ENCODE measurements at places on chromosomes 5 and 9.

- no peak for DNase-seq
Observed at GRCh38 chr5:157236423-157236822, 29.5 kb upstream of the CYFIP2 start.

DNA sequence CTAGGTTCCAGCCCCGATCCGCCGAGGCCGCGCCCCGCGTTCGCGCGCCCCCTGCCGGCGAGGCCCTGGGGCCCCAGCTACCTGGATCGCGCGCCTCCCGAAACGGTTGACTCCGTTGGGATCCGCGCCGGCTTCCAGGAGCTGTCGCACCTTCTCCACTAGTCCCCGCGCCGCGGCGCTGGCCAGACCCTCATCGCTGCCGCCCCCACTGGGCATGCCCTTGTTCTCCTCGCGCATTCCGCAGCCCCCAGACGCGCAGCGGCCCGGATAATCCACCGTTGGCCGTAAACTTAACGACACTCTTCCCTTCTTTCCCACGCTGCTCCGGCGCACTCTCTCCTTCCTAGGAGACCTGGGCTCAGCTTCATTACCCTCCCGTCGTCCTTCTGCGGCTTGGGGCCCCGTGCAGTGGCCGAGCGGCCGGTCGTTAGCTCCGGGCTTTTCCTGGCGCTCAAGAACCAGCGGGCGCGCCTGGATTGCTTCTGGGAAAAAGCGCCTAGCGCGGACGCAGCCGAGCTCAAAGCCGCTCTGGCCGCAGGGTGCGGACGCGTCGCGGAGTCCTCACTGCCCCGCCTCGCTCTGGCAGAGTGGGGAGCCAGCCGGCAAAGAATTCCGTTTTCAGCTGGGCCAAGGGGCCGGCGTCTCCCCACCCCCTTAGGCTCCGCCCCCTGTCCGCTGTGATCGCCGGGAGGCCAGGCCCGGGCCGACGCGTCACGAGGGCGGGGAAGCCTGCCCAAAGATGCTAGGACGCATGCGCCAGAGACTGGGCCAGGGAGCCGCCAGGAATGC, at the start of gene CDKN2B:
TSS of gene CDKN2B (minus strand) at position 589 of the 789 bp plus-strand sequence. CDS start at position 237, 352 bp downstream.
- DNase-seq: peak; percentile 100

DNA sequence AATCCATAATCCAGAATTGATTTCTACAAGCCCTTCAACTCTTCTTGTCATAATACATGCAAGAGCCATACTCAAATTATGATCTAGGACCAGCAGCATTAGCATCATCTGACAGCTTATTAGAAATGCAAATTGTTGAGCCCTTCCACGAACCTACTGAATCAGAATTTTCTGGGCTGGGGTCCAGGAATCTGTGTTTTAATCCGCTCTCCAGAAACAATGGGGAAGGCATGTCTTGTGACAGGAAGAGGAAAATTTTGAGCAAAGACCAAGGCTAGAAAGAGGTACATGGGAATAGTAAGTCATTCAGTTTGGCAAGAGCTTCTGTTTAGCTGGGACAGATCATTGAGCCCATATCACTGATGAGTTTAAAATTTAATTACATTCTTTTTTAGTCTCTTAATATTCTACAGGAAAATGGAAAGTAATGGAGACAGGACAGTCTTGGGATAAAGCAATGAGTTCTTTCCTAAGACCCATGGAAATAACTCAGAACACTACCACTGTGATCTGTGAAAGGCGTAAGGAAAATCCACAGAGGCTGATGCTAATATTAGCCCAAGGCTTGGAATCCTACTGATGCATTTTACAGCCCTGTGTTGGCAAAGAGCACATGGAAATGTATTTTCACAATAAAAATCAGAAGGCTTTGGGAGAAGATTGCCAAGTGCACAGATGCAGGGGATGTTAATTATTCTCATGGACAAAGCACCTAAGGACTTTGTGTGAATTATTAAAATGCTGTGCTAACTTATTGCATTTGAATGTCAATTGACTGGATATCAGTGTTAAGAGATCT, 73.7 kb upstream of the STK32A start:
- no peak for DNase-seq

GRCh38 chr9:116437411-116438370, 249.4 kb upstream of the TRIM32 start:
- no peak for DNase-seq

- no peak for DNase-seq
Observed at GRCh38 chr9:90880066-90880465, 78.4 kb downstream of the SYK start.

DNA sequence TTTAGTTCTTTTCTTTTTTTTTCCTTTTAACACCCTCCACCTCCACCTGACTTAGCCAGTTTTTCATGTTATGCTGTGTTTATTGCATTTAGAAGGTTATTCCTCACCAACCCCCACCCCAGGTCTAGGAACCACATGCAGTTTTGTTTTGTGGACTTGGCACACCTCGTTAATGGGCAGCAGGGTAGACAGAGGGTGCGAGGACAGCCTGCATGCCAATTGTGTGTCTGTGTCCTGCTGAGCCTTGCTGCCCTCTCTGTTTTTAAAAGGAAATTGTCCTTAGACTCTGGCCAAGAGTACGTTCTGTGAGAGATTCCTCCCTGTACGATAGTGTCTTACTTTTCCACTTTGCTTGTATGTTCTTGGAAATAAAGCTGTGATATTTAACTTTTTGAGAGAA, 13.9 kb downstream of the PIK3R1 start:
- DNase-seq: no peak

GRCh38 chr9:114810614-114811013, 4.8 kb upstream of the TNFSF15 start:
- no peak for DNase-seq

DNA sequence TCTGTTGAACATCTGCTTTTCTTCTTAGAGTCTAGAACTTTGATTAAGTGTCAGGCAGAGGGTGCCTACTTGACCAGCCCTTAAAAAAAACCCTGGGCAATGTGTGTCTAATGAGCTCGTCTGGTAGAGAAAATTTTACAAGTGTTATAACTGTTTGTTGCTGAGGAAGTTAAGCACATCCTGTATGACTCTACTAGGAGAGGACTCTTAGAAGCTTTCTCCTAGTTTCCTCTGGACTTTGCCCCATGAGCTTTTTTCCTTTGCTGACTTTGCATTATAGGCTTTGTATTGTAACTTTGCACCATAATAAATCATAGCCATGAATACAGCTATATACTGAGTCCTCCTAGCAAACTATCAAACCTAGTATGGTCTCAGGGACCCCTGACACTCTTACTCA, 39.4 kb downstream of the GNG10 start:
- DNase-seq: no peak

GRCh38 chr9:124356745-124357390, 58.4 kb downstream of the PSMB7 start:
- DNase-seq: no peak

GRCh38 chr5:77635067-77635916, 3.2 kb downstream of the OTP start:
- DNase-seq: no peak

GRCh38 chr5:42490831-42491230, 67.6 kb downstream of the GHR start:
- DNase-seq: no peak

GRCh38 chr5:166746506-166746905, 1544.9 kb upstream of the WWC1 start:
- DNase-seq: no peak

- DNase-seq: no peak
Observed at GRCh38 chr5:170201311-170201710, 31.5 kb upstream of the C5orf58 start.

GRCh38 chr9:110729641-110730040, 61.0 kb downstream of the MUSK start:
- no peak for DNase-seq

- DNase-seq: no peak
Observed at GRCh38 chr9:130054325-130054786, 650 bp downstream of the GPR107 start.

DNA sequence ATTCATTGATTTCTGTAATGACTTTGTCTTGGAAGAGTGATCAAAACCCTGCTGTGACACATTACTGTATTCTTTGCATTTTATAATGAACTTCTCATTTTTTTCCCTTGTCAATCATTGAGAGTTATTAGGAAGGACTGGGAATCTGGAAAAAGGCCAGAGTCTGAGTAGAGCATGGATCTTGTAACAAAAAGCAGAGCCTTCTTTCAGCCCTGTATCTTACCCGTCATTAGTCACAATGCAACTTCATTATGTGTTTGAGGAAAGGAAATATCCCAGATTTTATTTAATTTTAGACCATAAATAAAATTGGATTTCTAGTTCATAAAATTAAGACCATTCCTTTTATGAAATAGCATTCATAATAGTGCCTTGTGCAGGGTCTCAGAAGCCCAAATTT, 131.4 kb downstream of the ARHGEF28 start:
- DNase-seq: no peak

- no peak for DNase-seq
Observed at GRCh38 chr5:164672931-164673694, 1167.7 kb downstream of the MAT2B start.

DNA sequence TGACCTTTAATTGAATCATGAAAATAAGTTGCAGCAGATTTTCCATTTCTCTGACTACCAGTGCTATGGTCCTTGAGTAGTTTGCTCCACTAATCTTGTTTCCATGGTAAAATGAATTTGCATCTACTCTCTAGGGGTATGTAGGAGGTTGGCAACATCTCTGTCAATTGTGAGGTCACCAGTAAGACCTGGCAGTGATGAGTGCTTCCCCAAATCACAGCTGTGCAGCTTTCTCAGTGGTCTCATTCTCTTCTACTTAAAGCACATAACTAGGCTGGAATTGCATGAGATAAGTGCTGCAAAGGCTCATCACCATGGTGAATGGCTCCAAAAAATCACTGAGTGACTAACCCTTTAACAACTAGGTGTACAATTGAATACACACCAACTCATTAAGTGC, 36.3 kb downstream of the ADAMTS19 start:
- DNase-seq: no peak

DNA sequence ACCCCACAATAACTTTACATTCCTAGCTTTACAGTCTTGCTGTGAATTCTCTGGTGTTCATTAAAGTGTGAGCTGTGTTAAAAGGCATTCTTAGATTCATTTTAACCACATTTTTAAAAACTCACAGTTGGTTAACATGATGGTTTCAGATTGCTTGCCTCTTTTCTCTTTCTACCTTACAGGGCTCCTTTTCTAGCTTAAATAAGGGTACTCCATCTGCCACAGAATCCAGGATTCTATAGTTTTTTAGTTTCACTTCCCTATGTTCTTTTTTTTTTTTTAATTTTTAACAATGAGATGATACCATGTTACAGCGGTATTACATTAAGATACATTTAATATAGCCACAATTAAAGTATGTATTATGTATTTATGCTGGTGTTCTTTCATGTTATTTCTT, 3.9 kb upstream of the FBXO4 start:
- DNase-seq: no peak

DNA sequence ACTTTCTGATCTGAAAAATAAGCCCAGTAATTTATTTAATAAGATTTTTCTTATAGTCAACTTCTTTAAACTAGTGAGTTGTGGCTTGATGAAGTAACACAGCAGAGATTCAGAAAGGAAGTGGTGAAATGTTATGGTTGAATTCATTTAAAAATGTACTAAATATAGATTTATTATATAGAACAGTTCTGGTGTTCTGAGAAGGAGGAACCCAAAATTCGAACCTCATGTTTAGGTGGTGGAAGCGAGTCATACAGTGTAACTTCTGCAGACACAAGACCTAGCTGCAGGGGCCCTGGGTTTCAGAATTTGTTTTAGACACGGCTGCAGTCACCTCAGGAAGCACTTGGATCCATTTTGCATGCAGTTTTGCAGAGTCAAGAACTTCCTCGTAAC, 188.2 kb downstream of the TRIO start:
- no peak for DNase-seq

DNA sequence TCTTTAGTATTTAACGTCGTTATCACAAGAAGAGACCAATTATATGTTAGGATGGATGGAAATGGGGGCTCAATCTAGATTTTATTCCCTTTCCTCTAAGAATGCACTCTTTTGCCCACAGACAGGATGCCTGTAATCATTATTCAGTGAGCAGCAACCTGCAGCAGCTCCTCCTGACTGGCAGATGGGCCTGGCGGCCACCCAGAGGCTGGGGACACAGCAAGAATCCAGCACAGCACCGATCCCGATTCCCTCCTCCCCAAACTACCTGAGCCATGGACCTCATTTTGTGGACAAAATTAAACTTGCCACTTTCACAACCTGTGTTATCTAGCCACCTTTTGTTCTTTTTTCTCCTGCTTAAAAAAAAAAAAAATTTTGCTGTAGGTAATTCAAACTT, 101.0 kb downstream of the USP20 start:
- no peak for DNase-seq

GRCh38 chr5:36530215-36530614, 76.2 kb upstream of the SLC1A3 start:
- peak; percentile 26 for DNase-seq

DNA sequence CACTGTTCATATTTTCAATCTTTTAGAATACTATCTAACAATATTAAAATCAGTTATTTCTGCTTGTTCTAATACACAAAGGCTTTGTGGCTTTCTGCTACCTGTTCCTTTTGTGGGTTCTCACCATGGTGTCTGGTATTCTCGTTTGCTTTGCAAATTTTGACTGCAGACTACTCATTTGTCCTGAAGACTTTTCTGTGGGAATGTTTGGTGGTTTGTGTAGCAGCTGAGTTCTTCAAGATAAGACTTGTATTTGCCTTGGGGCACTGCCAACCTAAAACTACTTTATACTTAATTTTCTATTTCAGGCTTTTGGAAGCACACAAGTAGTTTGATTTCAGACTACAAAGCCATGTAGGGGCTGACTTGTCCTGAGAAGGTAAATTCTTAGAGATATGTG, 11.1 kb downstream of the IL33 start:
- DNase-seq: no peak

- DNase-seq: no peak
Observed at GRCh38 chr5:124730381-124730780, 16.1 kb downstream of the ZNF608 start.

DNA sequence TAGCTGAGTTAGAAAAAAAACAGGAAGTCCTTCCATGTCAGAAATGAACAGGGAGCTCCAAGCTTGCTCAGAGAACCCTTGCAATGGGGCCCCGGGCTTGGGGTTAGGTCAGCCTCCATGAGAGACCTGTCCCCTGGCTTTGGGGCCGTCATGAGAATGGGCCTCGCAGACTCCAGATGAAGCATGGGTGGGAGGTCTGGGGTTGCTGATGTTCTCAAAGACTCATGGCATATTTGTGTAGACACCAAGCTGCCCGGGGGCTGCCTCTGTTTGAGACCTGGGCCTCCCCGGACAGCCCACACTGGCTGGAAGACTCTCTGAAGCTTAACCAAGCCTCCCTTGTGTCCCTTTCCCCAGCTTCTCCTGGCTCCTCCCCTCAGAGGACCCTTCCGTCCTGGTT, 186.3 kb downstream of the IRX2 start:
- DNase-seq: no peak

- peak; percentile 86 for DNase-seq
Observed at GRCh38 chr5:168404365-168404764, 81.9 kb upstream of the RARS1 start.

- peak; percentile 54 for DNase-seq
Observed at GRCh38 chr9:78030553-78031443, 813 bp downstream of the GNAQ start.

- DNase-seq: no peak
Observed at GRCh38 chr5:170495825-170496661, 7.8 kb upstream of the KCNIP1 start.

Measured in AG20443 (cell line).